T-helper 17 cell (primary cell): ENCODE measurements at places on chromosomes 2 and 18.

DNA sequence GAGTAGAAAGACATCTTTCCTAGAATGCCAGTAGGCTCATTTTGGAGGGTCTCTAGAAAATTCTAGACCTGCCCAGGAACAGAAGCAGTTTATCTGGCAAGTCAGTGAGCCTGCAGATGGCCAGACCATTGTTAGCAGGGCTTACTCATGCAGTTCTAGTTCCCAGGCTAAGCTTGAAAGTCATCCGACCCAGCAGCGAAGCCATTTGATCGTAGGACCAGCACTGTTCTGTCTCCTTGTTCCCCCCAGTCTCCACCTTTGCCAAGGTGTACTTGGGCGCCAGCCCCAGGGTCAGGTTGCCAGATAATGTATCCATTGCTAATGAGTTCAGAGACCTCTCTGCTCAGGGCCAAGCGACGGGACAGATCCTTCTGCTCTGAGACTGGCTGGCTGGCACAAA is 70.1 kb downstream of the EPAS1 start:
- DNase-seq = no peak

GRCh38 chr2:219632760-219633105 is 5.3 kb downstream of the SLC4A3 start:
- DNase-seq = no peak

DNA sequence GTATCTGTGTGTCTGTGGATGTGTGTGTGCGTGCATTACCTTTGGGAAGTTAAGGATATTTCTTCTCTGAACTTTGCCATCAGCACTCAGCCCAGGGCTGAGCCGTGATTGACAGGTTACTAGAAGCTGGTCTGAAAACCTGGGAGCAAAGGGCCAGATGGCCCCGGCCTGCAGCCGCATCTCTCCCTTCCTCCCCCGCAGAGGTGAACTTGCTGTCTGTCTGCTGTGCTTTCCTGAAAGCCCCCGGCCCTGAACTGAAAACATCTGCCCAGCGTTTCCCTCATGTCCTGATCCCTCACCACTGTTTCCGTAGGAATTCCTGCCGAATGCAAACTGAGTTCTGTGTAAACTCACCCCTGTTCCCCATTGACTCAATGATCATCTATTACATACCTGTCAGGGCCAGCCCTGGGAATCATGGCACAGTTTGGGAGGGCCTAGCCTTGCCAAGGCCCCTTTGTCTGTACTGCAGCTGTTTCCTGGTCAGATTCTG is 45.8 kb downstream of the MYCN start:
- DNase-seq = no peak

GRCh38 chr18:46622999-46623398 is 34.0 kb downstream of the LOXHD1 start:
- DNase-seq = no peak

DNA sequence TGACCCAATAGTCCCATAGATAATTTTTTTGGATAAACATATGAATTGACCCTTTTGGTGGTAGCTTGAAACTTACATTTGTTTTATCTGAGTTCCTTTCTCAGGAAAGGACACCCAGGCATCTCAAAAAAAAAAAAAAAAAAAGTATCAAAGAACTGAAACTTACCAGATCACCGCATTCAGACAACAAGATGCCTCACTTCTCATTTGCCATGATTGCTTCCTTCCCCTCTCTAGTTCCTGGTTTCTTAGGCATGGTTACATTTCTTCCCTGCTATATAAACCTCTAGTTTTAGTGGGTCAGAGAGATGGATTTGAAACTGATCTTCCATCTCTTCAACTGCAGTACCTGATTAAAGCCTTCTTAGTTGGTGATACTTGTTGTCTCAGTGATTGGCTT is 240.1 kb downstream of the ACKR3 start:
- no peak for DNase-seq

- no peak for DNase-seq
Measured at GRCh38 chr18:9353596-9353995, 19.0 kb downstream of the TWSG1 start.

- no peak for DNase-seq
Measured at GRCh38 chr18:10100941-10101701, 187.3 kb downstream of the VAPA start.

DNA sequence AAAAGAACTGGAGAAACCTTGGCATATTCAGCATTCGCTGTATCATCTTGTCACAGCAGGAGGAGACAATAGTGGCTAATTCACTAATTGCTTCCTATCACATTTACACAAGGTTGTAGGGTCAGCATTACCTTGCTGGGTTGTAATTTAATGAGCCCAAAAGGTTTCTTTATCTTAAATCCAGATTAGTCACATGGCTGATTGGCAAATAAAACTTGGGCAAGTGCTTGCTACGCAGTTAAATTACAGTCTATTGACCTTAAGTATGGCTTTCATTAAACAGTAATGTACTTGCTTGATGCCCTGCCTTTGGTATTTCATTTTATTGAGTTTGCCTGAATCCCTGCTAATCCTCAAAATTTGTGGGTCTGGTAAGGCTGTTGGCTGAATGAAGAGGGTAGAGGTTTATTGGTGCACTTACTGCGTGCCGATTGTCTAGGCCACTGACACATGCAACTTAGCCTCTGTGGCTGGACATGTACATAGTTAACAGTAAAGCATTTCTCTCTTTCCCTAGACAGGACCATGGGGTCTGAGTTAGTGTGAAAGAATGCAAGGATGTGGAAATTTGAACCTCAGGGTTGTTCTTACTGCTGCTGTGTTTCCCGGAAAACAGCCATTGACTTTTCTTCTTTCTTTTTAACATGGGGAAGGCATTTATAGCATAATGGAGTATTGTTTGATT is 34.3 kb downstream of the FMNL2 start:
- DNase-seq = no peak
